Camera-type eye (tissue), 1 donor: ENCODE measurements at places on chromosomes 6 and 20. TPM values are rescaled to one million over a fixed set of nuclear protein-coding genes. Genes with fewer than 3 reads are reported as not detected.

ASIP gene
- 1.9 TPM for total RNA-seq

TEAD3 gene
- 11.1 TPM for total RNA-seq

COL19A1 gene
- 2.3 TPM for total RNA-seq

TRIM31 gene
- not detected for total RNA-seq

GLP1R gene
- total RNA-seq: 0.88 TPM

ULBP3 gene
- 4.2 TPM for total RNA-seq

BMP5 gene
- total RNA-seq: 20.8 TPM

SOBP gene
- 23.9 TPM for total RNA-seq

ZFP57 gene
- not detected for total RNA-seq

CFAP206 gene
- total RNA-seq: 3.4 TPM

SYTL3 gene
- 3.2 TPM for total RNA-seq

ZSCAN26 gene
- total RNA-seq: 60.5 TPM

ANKRD66 gene
- not detected for total RNA-seq

GINS1 gene
- 6.8 TPM for total RNA-seq

EPPIN gene
- not detected for total RNA-seq
